ENCODE measurements at places on chromosomes 7 and 10. TPM values are rescaled to one million over a fixed set of nuclear protein-coding genes. Genes with fewer than 3 reads are reported as not detected.

DNA sequence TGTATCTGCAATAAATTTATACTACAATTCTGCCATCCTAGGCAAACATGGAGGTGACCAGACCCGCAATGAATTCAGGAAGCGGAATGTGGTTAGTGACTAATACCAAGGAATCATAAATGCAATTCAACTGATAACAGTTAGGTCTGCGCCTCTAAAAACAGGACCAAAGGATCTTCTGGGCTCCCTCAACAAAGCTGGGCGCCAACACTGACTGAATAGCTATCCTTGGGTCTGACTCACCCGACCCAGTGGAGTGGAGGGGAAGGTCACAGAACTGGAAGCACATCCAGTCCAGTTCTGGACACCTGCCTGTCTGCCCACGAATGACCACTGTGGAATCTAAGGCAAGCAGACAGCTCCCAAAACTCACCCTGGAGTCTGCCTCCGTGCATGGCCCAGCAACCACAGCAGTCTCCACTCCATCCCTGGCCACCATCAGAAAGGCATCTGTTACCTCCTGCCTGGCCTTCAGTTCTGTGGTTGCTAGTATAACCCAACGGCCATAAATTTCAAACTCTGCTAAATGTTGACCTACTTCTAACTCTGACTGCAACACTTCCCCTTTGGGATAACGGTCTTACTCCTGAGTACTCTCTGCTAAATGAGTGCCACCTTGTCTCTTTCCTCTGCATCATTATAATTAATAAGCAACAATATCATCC lies 43.0 kb upstream of the DLX6 start:
- DNase-seq: no peak

DNA sequence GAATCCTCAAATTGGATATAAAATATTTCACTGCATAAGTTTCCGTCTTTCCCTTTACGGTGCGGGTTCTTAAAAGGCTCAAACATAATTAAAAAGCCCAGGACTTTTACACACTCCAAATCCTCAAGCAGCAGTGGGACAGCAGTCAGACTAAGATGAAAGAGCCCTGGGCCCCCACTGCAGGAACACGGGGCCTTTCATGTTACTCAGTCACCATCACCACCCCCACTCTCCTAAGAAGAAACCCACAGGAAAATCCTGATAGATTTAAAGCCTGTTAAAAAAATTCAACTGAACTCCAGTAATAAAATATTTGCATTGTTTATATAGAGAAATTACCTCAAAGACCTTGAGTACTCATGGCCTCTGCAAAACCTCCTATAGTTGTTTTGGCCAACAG lies 74.0 kb upstream of the TRIL start:
- no peak for DNase-seq

- no peak for DNase-seq
Observed at GRCh38 chr7:46357851-46358250, 436.8 kb upstream of the IGFBP3 start.

- peak; percentile 43 for DNase-seq
Observed at GRCh38 chr7:92717993-92718716, 118.2 kb downstream of the CDK6 start.

- no peak for DNase-seq
Observed at GRCh38 chr10:69939481-69939880, 113.2 kb upstream of the MACROH2A2 start.

DNA sequence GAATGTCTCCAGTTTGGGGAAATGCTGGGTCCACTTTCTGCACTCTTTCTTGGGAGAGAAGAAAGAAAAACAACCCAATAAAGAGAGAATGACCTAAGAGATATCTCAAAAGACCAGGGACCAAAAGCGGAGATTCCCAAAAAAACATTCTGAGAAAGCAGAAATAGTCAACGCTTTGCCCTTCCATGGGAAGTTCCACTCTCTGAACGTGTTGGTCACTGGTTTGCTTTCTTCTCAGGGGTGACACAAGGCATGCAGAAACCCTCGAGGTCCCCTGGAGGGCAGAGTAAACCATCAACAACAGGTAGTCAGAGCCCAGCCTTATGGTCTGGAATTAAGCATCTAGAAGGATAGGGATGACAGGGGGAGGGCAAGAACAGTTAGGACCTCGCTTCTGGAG lies 26.2 kb upstream of the AOAH start:
- no peak for DNase-seq

GRCh38 chr10:99742701-99743100 lies 10.7 kb downstream of the CUTC start:
- DNase-seq: no peak

- DNase-seq: no peak
Observed at GRCh38 chr7:147894271-147894670, 696.3 kb upstream of the C7orf33 start.

- no peak for DNase-seq
Observed at GRCh38 chr7:128017460-128017859, 13.8 kb downstream of the LRRC4 start.

GRCh38 chr10:119517235-119518141 lies 25.0 kb downstream of the RGS10 start:
- DNase-seq: no peak

GRCh38 chr10:53841483-53842145 lies 959.4 kb downstream of the PCDH15 start:
- no peak for DNase-seq

DNA sequence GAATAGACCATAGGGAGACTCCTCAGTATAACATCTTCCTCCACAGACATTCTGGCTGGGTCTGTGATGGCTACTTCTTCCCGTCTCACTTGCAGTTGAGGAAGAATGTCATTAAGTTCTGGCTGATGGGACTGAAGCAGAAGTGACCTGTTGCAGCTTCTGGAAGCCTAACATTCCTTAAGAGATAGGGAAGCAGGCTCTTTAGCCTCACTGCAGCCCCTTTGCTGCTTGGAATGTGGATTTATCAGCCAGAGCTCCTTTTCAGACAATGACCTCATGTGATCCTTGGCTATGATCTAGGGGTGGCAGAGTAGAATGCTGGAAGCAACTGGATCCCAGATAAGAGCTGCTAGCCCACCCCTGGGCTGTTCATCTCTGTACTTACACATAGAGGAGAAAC lies 142.5 kb downstream of the RNF216 start:
- no peak for DNase-seq

GCK gene
- 0.87 TPM for total RNA-seq

NEUROD6 gene
- not detected for total RNA-seq

UCN3 gene
- total RNA-seq: not detected

SPDYE6 gene
- total RNA-seq: not detected

SLC26A3 gene
- total RNA-seq: not detected

TMEM184A gene
- total RNA-seq: 0.85 TPM

AMPH gene
- 5.3 TPM for total RNA-seq
